ENCODE measurements at places on chromosomes 13 and 19. TPM values are rescaled to one million over a fixed set of nuclear protein-coding genes. Genes with fewer than 3 reads are reported as not detected.

DNA sequence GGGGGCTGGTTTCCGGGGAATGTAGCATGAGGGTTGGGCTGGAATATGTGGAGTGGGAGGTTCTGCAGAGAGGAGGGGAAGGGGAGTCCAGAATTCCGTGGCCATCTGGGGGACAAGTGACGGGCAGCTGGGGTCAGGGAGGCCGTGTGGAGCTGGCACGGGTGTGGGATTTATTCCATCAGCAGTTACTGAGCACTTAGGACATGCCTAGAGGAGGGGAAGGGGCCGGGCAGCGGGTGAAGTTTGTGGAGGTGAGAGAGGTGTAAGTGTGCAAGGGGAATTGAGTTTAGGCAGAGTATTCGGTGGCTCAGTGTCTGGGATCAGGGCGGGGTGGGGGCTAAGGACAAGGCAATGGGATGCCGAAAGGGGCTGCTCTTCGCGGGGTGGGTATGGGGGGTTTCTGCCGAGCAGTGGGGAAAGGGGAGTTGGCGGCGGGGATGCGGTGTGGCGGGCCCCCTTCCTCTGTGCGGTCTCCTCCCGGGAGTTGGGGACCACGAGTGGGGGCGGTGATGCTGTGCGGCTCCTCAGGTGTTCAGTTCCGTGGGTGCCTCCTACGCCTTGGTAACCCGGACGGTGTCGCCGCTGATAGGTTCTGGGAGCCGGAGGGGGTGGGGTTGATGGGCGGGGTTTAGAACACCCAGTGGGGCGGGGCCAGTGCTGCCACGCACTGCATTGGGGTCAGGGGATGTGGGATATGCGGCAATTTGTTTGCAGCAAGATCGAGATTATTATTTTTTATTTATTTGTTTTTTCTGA is 5.4 kb downstream of the CCDC61 start:
- DNase-seq: no peak

DNA sequence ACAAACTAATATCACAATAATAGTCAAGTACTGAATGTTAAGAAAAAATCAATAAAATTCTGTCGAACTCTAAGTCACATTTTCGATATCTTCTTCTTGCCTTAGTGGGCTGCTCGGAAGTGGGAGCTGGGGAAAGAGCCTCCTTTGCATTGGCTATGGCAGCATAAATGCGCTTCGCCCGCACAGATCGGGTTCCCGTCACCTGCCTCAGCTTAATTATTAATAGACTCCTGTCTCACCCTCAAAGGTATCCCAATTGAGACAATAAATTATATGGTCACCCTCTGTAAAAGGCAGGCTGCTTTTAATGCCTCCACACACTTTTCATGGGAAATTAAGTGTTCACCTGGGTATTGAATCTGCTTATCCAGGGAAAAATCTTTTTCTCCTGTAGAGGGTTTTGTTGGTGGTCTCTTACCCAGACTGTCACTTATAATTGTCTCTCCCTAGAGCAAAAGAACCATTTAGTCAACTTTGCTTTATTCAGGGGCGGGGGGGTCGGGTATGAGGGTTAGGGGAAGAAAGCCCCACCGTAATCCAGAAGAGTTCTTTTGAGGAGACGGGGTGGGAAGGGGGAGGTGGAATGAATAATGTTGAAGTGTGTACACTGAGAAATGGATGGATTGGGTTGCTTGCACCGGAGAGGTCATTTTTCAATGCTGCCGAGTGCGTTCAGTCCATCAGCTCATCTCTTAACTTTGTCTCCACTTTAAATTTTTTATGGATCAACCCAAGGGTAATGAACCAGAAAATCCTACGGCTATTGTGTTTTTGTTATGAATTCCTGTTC is 682.6 kb upstream of the SGCG start:
- DNase-seq: no peak

- DNase-seq: no peak
Measured at GRCh38 chr19:5492635-5493409, 37.6 kb downstream of the ZNRF4 start.

DNA sequence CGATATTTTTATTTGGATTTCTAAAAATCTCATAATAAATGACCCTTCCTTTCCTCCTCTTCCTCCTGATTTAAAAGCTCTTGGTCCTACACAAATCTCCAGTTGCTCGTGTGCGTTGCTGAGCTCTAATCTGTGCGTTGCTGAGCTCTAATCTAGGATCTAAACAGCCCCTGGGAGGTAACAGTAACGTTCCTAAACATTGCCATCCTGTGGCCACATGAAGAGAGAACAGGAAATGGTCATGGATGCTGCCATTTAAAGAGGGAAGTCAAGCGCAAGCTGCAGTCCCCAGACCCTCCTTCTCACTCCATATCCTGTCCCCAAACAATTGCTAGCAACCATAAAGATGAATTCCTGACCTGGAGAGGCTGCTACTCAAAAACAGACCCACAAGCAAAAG is 170.8 kb downstream of the NUFIP1 start:
- DNase-seq: no peak

- DNase-seq: no peak
Measured at GRCh38 chr13:46288570-46289259, 77.0 kb downstream of the LRRC63 start.

Gene TJP3
- 3.8 TPM for total RNA-seq

Gene GSX1
- total RNA-seq: not detected

Gene RAB20
- total RNA-seq: 6.7 TPM

Data from epithelial cell of proximal tubule (primary cell).